A549 treated with Mapracorat at 1 μM for 4 hours (cell line): ENCODE measurements at places on chromosomes 1 and 21. TPM values are rescaled to one million over a fixed set of nuclear protein-coding genes. Genes with fewer than 3 reads are reported as not detected.

The SLAMF7 gene
- 1.3 to 2.9 TPM (median 1.6 TPM) in 5 replicates for total RNA-seq

The VWA5B1 gene
- total RNA-seq = not detected in 5 replicates

The SELL gene
- 0.13 to 0.65 TPM (median 0.19 TPM) in 4 of 5 replicates, not detected in the other for total RNA-seq

The S100A7A gene
- total RNA-seq = not detected in 5 replicates

The TNFRSF18 gene
- 0.15 to 0.25 TPM (median 0.15 TPM) in 3 of 5 replicates, not detected in the others for total RNA-seq

The GNAT2 gene
- 0.13 to 0.17 TPM (median 0.17 TPM) in 3 of 5 replicates, not detected in the others for total RNA-seq

The PODN gene
- total RNA-seq = not detected in 5 replicates

The SLC5A9 gene
- 0.10 TPM in 1 of 5 replicates, not detected in the others for total RNA-seq
